ENCODE measurements at places on chromosomes 4 and X.

DNA sequence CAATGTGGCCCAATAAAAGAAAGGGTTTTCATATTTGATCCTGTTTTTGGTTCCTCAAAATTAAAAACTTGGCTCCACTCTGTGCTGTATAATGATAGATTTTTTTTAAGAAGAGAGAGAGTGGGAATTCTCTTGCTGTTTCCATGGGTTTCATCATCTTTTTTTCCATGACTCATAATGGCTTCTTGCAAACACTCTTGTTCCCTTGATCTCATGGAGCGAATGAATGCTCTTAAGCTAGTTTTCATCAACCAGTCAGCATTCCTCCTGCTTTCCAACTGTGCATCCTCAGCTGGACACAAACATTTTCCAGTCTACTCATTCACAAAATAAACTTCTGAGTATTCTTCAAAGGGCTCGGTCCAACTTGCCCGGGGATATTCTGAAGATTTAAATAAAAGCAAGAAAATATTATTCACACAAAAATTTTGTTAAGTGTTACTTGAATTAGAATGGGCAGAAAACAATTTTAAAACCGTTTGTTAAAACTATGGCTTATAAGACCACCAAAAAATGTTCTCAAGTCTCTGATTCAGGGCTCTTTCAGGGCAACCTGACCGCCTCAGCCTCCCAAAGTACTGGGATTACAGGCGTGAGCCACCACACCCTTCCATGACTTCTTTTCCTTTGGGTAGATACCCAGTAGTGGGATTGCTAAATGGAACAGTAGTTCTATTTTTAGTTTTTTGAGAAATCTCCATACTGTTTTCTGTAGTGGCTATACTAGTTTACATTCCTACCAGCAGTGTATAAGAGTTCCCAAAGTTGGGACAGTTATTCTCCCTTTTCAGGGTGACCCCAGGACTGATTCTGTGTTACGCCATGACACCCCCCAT, 64.7 kb downstream of the TMEM156 start:
- DNase-seq: no peak

GRCh38 chr4:87974856-87975462, 555 bp upstream of the SPP1 start:
- DNase-seq: peak; percentile 4

GRCh38 chrX:1516596-1517104, 20.3 kb downstream of the P2RY8 start:
- no peak for DNase-seq

DNA sequence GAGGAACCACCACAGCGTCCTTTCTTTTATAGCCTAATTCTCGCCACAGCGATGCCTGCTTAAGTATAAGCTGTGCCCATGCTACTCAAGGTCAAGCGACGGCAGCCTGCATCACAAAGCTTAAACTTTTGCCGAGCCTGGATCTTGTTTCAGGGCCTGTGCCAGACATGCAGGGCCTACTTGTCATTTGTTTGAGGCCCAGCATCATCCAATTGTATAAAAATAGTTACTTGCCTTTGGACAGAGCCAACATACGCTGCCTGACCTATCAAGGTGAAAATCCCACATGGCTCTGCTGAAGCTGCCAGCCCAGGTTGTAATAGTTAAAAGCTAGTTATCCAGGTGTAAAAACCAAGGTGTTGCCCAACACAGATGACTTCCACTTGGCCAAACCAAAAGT, 107.1 kb downstream of the TMEM131L start:
- no peak for DNase-seq

- no peak for DNase-seq
These were observed 441.3 kb downstream of the PCDH18 start for GRCh38 chr4:137090951-137091350.

GRCh38 chr4:38532908-38533499, 131.0 kb upstream of the KLF3 start:
- DNase-seq: no peak

Measured in NCI-H345 (cell line).